Nephron progenitor cell (in vitro differentiated cells): ENCODE measurements at places on chromosomes 11 and 22.

DNA sequence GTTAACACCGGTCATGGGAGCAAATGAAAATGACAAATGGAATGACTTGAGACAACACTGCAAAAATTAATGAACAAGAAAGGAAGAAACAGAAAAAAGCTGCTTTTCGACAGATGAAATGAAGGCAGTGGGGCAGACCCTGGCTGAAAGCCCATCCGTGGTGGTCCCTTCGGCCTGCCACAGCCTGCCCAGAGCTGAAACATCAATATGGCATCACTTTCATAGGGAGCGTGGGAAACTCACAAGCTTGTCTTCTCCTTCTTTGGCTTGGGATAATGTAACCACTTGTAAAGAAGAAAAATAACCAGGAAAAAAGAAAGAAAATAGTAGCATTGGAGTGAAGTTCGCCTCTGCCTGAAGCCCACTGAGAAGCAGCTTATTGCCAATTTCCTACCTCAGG, 78.8 kb downstream of the CTTN start:
- DNase-seq, result no peak

DNA sequence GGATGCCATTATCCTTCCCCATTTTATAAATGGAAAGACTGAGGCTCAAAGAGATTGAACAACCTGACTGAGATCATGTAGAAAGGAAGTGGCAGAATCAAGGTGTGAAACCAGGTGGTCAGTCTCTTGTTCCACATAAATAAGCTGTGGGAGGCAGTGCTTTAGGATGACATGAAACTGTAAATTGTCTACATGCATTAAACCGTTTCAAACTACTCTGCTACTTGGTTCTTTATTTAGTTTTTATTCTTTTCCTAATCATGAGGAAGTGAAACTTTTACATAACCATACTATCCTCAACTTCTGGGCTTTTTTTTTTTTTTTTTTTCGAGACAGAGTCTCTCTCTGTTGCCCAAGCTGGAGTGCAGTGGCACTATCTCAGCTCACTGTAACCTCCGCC, 34.9 kb downstream of the CADM1 start:
- no peak for DNase-seq

- no peak for DNase-seq
Measured at GRCh38 chr22:47328550-47329243, 566.2 kb downstream of the TBC1D22A start.

DNA sequence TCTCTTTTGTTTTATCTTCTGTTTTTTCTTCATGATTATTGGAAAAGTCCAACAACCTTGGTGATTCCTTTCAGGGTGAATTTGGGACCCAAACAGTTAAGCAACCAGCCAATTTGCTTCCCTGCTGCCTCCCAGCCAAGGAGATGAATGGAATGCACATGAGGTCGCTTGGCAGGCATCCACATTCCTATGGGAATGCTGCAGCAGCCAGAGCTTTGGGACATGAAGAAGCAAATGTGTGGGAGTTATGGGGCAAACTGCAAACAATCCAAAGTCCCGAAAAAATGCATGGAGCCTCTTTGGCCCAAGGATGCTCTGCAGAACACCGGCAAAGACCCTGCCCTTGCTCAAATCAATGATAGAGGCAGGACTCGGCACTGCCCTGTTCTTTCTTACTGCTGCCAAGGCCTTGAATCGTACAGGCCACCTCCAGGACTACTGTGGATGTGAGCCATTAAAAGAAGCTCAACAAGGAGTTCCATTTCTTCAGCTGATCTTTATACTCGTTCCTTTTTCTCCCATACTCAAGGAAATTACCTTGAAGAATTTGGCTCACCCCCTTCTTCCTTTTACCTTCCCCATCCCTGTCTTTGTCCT, 117.3 kb upstream of the TEAD1 start:
- no peak for DNase-seq

DNA sequence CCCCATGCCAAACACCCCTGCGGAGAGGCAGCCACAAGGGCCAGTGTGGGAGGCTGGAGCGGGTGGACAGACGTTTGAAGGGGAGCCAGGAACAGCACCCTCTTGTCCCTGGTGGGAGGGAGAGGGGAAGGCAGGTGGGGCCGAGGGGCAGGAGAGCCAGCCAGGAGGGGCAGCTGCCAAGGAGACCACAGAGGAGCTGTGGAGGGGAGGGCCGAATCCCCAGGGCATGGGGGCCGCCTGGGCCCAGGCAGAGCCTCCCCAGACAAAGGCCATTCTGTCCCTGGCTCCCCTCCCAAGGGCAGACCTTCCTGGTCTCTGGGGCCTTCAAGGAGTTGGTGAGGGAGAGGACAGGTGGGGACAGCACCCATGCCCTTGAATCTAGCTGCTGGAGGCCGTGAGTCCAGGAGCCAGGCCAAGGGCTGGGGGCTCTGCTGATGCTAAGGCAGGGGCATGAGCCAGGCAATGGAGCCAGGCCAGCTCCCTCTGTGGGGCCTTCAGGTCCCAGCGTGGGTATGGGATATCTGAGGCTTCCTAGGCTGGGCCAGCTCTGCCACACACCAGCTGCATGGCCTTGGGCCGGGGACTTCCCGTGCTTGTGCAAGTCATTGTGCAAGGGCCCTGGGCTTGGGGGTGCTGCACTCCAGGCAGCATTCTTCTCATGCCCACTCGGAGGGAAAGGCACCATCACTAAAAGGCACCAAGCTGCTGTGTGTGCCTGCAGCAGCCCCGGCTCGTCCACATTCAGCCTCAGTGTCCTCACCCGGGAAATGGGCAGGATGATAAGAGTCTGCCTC, 11.4 kb downstream of the EMID1 start:
- DNase-seq, result no peak

DNA sequence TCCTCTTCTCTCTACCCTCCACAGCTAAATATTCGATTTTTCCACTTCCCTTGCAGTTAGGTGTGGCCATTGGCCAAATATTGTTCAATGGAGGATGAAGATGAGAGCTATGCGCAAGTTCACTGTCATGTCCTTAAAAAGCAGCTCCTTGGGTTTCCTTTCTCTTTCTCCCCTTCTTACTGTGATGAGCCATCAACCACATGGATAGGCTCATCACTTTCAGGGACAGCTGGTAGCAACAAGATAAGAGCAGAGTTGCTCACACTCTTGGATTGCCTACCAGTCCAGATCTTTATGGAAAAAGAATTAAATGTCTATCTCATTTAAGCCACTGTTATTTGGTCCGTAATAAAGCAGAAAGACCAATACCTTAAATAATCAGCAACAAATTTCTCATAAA, 377.0 kb downstream of the DDX10 start:
- no peak for DNase-seq

DNA sequence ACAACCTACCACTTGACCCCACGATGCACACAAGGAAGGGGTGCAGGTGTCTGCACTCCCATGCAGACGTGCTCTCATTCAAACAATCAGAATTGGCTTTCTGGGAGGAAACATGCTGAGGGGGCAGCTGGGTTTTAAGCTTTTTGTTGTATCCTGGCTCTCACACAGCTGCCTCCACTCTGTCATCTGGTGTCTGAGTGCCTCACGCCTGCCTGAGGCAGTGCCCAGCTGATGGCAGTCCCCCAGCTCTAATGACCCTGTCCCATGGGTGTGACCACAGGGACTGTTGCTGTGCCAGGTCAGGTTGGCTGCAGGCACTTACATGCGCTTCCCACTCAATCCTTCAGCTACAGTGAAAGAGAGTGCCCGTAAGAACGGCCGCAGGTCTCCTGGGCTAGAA, 53.7 kb downstream of the ARFGAP3 start:
- no peak for DNase-seq

GRCh38 chr11:121328967-121329679, 36.6 kb downstream of the SC5D start:
- no peak for DNase-seq

DNA sequence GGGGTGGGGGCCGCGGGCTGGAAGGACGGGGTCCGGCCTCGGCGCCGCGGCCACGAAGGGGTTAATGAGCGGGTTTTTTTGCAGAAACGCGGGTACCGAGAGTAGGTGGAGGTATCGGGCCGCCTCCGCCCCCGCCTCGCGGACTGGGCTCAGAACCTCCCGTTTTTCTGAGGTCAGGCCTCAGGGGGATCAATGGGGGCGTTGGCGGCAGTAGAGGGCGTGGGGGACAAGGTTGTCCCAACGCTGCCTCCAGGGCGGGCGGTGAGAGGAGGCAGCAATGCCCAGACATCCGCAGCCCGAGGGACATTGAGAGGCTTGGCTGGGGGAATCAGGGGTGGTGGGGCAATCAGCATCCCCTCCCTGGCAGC, 34.8 kb upstream of the PRODH start:
- no peak for DNase-seq

- no peak for DNase-seq
Measured at GRCh38 chr11:70292863-70293262, 22.4 kb downstream of the PPFIA1 start.

DNA sequence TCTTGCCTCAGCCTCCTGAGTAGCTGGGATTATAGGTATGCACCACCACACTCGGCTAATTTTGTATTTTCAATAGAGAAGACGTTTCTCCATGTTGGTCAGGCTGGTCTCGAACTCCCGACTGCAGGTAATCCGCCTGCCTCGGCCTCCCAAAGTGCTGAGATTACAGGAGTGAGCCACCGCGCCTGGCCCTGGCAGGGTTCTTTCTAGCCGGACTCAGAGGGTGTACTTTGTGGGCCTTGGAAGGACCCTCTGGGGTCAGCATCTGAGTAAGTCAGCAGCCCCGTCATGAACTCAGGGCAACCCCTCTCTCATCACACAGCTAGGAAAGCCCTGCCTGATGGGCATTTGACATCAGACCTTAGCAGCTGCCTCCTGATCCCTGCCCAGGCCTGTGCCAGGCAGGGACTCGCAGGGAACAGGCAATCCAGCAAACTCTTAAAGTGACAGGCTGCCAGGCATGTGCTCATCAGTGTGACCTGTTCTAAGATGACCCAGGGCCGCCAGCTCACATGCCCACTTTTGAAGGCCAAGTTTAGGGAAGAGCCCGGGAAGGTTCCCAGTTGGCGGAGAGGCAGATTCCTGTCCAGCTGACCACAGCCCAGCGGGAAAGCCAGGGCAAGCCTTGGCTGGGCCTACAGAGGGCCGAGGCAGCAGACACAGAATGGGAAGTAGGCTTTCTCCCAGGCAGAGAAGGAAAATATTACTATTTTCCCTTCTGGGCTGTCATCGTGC, 92.9 kb downstream of the MORC2 start:
- DNase-seq, result no peak

- no peak for DNase-seq
Measured at GRCh38 chr11:91802475-91802874, 422.1 kb upstream of the FAT3 start.

DNA sequence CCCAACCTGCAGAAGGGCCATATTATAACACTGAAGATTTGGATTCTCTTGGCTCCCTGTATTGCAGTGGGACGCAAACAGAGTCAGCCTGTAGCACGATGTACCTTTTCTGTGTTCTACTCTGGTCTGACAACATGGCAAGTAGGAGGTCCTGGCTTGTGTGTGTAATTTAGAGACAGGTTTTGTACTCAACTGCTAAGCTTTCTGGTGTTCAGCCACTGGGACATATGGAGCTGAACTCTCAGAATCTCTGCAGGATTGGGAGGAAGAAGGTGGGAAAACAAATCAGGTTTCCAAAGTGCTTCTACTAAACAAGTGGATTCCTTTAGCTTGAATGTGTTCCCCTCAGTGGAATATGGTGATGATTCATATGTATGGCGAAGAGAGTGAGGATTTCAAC, 192.5 kb upstream of the MTMR2 start:
- no peak for DNase-seq

DNA sequence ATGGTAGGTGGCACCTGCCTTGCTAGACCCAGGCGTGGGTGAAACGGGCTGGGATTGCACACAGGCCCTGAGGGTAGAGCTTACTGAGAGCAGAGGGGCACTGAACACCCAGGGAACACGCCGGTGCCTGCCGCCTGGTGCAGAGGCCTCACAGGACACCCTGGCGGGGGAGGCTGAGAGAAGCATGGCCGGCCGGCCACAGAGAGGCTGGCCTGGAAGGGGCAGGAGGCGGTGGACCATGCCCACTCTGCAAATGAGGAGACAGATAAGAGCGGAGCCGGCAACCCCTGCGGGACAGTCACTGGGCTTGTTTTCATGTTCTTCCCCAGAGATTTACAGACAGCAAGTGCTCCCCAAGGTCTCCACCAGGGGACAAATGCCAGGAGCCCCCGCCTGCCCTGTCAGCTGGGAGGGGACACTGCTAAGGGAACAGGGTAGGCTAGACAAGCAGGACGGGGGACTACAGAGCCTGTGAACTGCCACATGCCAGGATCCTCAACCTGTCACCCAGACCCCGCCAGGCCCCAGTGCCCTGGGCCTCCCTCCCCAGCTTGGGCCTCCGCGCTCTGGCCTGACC, 38.5 kb upstream of the TCF20 start:
- peak; percentile 54 for DNase-seq

DNA sequence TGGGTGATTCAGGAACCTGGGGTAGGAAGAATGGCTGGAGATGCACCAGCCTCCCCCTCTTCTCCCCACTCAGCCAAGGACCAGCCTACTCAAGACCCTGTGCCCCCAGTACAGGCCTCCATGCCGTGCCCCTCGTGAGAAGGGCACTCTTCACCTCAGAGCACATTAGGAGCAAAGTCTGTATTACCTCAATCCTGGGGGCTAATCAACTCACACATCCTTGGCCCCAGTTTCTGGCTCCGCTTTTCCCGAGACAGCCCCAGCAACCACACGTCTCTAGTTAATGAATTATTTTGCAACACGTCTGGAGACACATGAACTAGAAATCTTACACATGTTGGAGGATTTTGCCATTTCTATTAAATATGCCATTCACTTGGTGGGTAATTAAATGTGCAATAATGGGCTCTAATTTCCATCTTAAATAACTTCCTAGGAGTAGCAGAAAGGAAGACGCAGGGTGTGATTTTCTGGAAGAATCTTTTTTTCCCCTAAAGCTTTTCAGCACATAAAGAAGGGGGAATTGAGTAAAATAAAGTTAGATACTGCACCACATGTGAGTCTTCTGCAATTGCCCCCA, 63.0 kb downstream of the TMPRSS5 start:
- no peak for DNase-seq

GRCh38 chr11:23278121-23278520, 417.8 kb upstream of the CCDC179 start:
- DNase-seq, result no peak

DNA sequence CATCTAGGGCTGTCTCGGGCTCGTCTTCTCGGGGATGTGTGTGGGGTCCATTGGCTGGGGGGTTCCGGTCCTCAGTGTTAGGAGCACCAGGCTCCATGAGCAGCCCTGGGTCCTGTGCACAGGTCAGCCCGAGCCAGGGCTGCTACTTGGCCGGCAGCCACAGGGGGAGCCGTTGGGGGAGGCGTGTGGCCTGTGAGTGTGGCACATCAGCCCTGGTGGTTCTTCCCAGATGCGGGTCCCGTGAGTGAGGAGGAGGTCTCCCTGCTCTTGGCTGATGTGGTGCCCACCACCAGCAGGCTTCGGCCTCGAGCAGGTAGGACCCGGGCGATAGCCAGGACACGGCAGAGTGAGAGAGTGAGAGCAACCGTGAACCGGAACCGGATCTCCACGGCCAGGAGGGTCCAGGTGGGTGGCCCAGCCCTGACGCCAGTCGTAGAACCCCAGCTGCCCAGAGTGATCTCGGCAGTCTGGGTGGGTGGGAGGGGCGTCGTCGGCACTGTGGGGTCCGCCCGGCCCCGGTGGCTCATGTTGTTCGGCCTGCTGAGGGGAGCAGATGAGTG, 18.5 kb downstream of the IRF7 start:
- DNase-seq, result no peak

- peak; percentile 68 for DNase-seq
Measured at GRCh38 chr22:39994566-39995392, at the start of gene FAM83F. TSS of gene FAM83F (plus strand) at chr22:39994954. CDS start at chr22:39995043, 89 bp downstream.
